HTR-8/SVneo (cell line): ENCODE measurements at places on chromosomes 7 and 10.

GRCh38 chr10:119525116-119525515 is 17.4 kb downstream of the RGS10 start:
- DNase-seq: no peak

DNA sequence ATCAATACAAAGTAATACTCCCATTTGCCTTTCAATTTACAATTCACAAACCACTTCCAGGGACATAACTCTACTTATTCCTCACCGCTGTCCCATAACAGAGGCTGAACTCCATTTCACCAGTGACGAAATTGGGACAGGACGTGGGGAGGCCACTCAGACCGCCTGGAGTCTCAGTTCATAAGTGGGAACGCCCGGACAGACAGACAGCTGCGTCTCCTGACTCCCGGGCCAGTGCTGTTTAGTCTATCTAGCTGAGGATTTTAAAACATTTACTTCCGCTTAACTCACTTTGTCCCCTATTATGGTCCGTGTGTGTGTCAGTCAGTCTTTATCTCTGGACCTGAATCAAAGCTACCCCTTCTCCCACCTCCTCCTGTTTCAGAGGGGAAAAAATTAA is 67.4 kb upstream of the ZNF438 start:
- no peak for DNase-seq

DNA sequence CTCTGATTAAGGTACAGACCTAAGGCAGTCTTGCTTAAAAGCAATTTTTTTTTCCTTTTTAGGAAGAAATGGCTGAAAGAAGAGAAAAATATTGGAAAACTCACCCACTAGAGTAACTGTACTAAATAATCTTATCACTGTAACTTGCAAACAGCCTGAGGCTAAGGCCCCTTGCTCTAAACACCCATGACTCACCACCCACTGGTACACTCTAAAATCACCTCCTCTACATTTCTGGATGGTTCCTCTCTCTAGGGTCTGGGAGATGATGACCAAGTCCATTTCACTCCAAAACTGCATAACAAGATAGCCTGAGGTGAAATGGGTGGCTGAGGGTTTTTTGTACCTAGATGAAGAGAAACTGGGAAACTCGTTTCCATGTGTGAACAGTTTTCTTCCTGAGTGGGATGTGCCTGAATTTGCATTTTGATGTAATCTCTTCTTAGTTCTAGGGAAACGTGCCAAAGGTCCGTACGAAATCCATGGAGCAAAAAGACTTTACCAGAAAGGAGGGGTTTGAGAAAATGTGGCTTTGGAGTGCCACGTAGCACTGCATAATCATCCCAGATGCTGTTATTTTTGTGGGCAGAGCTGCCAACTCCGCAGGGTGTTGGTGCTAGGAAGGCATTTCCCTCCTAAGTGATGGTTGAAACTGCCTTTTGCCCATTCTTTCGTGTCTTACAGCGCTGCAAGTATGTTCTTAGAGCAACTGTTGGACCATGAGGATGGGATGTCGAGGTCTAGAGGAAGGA is 113.5 kb upstream of the C10orf90 start:
- no peak for DNase-seq

- no peak for DNase-seq
Observed at GRCh38 chr7:138978541-138979184, 2.5 kb downstream of the KIAA1549 start.

DNA sequence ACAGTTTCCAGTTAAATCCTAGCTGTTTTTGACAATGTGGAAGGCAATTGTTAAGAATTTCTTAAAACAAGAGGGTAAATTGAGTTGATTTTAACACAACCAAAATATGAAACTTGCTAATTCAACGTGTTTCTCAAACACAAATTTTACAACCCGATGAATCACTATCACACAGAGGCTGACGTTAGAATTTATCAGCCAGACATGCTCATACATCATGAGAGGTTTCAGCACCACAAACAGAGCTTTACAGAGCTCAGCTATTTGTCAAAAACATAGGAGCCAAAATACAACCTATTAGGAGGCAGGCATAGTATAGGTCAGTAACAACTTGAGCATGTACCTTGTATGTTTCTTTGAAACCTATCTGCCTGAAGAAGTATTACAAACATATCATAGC is 36.1 kb downstream of the LRRN3 start:
- no peak for DNase-seq

- DNase-seq: no peak
Observed at GRCh38 chr7:112873831-112874553, 83.8 kb upstream of the TMEM168 start.

- no peak for DNase-seq
Observed at GRCh38 chr7:77444123-77444522, 28.0 kb upstream of the GSAP start.

- no peak for DNase-seq
Observed at GRCh38 chr10:99233000-99233688, 2.5 kb downstream of the HPSE2 start.

- no peak for DNase-seq
Observed at GRCh38 chr7:7582596-7582995, 15.9 kb downstream of the MIOS start.

GRCh38 chr7:139902436-139903102 is 73.5 kb downstream of the TBXAS1 start:
- DNase-seq: no peak

- no peak for DNase-seq
Observed at GRCh38 chr10:129027906-129028305, 439.1 kb upstream of the MGMT start.

- no peak for DNase-seq
Observed at GRCh38 chr10:130877126-130877525, 434.4 kb downstream of the TCERG1L start.

DNA sequence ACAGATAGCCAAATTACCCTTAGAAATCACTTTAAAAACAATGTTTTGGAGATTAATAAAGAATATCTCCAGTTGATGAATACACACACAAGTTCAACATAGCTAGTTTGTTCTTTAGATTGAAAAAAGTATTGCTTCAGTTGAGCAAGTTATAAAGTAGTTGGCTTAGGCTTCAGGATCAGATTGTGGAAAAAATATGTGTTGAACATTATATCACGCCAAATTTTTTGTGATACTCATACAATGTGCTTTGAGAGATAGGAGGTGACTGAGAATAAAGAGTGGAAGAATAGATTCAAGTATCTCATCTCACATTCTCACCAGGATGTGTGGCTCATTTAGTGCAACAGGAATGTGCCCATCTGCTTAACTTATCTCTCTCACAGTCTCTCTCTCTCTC is 553.3 kb downstream of the HTR7 start:
- no peak for DNase-seq

GRCh38 chr10:30734901-30735300 is 105.3 kb upstream of the LYZL2 start:
- DNase-seq: no peak

GRCh38 chr7:73521636-73522104 is 423 bp downstream of the BAZ1B start:
- no peak for DNase-seq

GRCh38 chr7:84624927-84625326 is 430.3 kb upstream of the SEMA3A start:
- no peak for DNase-seq

GRCh38 chr10:83680470-83680891 is 458.8 kb upstream of the GHITM start:
- no peak for DNase-seq

- no peak for DNase-seq
Observed at GRCh38 chr7:26100406-26101339, 51.3 kb upstream of the NFE2L3 start.

DNA sequence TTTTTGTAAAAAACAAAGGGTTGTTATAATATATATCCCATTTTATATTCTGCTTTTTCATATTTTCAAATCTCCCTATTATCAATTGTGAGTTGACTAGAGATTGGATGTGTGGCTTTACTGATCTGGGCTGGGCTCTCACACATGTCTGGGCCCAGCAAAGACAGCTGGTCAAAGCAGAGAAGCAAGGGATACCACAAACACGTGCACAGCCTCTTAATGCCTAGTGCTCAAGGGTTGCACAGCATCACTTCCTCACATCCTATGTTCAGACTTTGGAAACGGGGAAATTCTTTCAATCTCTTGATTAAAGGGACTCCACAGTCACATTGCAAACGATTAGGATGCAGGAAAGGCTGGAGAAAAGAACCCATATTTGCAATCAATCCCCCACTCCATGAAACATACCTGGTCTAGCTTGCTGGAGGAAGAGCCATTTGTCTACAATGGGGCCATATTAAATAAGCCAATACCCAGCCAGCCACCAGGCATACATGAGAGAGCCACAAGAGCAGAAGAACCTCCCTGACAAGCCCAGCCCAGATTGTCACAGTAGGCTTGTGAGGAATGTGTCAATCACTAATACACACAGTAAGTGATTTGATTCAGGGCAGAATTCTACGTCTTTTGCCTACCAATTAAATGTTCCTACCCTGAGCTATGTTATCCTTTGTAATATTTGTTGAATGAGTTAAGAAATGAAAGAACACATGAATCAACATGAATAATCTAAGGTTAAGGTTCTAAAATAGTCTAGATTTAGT is 431.2 kb downstream of the TNS3 start:
- DNase-seq: no peak

DNA sequence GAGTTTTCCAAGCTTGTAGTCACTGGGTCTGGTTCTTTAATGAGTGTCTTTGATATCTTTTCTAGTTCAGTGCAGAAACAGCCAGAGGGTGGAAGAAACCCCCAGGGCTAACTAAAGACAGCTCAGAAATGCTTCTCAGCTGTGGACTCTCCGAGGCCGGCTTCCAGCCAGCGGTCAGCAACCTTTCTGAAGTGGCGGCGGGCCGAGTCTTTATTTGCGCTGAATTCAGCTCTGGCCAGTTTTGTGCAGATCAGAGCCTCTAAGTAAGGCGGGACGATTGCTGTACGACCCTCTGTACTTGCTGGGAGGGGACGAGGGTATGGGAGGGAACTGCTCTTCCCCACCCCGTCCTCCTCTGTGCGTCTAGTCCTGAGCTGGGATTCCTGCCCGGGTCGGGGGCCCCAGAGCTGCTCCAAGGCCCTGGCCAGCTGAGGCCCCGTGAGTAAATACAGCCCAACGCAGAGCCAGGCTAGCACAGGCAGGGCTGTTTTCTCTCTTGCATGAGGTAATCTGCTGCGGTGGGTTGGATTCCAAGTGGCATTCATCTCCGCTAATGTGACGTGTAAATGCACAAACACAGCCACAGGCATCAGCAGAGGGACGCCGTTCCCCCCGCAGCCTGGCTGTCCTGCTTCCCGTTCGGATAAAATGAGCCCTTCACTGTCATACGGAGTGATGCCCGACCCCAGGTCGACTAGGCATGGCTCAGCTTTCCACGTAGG is 159.8 kb downstream of the PIP4K2A start:
- no peak for DNase-seq

GRCh38 chr7:51020944-51021343 is 238.2 kb upstream of the GRB10 start:
- no peak for DNase-seq

GRCh38 chr10:62045765-62046521 is 144.4 kb downstream of the ARID5B start:
- peak; percentile 62 for DNase-seq

GRCh38 chr10:4007771-4008170 is 222.8 kb upstream of the KLF6 start:
- DNase-seq: no peak

GRCh38 chr10:72981028-72981881 is 26.6 kb upstream of the PLA2G12B start:
- no peak for DNase-seq

DNA sequence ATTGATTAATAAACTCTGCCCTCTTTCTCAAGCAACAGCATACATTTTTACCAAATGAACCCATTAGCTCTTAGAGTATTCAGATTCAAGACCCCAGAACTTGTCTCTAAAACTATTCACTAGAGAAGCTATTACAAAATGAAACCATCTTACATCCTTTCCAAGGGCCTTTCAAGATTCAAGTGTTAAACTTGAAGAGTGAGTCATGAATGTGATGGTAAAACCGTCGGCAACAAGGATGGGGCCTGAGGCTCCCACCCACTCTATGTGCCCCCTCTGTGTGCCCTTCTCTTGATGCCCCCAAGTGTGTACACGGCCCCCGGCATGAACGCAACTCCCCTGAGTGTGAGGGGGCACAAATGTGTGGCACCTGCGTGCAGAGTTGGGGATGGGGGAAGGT is 46.4 kb downstream of the SFMBT2 start:
- DNase-seq: no peak

DNA sequence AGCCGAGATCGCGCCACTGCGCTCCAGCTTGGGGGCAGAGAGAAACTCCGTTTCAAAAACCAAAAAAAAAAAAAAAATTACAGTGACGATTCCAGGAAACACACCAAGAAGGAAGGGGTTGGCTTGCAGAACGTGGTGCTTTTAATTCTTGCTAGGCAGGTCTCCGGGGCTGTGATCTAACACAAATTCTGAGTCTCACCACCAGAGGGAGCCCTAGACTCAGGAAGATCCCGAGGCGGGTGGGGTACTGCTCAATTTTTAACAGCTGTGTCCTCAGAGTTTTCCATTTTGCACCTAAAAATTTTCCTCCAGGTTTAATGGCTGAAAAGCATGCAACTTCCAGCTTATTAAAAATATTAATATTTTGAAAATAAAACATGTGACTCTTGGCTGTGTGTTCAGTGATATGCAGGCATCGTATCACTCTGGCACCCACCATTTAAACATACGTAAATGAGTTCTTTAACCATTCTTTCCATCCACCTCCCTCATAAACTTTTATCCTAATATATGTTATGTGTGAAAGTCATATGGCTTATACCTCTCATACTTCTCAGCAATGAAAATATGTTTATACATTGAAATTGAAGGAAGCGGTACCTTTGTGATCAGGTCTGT is 26.5 kb upstream of the NUB1 start:
- DNase-seq: peak; percentile 62

DNA sequence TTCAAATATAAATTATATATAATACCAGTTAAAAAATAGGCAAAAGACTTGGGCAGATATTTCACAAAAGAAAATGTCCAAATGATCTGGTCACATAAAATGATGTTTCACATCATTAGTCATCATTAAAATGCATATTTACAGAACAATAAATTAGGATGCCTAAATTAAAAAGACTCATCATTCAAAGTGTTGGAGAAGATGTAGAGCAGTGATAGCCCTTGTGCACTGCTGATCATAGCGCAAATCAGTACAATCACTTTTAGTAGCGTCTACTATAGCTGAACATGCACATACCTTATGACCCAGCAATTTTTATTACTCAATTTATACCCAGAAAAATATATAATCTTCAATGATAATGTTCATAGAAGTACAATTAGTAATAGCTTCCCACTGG is 333.3 kb upstream of the ETV1 start:
- no peak for DNase-seq

DNA sequence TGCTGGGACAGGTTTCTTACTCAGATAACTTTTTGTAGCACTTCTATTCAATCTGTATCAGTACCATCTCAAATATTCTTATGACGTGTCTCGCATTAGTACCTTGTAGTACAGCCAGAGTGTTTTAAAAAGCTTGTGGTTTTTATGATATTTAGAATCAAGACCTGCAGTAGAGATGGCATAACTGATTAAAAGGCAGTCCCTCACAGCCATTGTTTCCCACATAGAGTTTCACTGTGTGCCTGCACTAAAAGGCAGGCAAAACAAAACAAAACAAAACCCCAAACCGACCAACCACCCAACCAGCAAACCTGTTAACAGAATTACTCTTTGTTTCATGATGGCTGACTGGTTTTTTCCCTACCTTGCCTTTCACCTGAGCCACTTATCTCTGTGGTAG is 221.3 kb upstream of the DGKB start:
- DNase-seq: no peak
